ENCODE measurements at places on chromosomes 6 and 20.

DNA sequence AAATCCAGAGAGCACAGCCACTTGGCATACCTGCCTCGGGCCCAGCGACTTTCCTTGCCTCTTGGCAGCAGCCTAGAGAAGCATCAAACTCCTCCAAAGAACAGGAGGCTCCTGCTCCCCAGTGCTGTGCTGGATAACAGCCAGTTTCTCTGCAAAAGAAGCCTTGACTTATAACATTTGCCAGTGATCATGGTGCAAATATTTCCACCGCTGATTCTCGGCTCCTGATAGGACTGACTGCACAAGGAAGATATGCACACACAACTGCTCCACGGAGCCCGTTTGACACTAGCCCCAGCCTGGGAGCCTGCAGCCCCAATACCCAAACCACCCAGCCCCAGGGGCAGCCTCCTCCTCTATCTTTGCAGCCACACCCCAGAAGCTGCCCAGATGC lies 17.5 kb downstream of the ACSS1 start:
- DNase-seq: no peak

DNA sequence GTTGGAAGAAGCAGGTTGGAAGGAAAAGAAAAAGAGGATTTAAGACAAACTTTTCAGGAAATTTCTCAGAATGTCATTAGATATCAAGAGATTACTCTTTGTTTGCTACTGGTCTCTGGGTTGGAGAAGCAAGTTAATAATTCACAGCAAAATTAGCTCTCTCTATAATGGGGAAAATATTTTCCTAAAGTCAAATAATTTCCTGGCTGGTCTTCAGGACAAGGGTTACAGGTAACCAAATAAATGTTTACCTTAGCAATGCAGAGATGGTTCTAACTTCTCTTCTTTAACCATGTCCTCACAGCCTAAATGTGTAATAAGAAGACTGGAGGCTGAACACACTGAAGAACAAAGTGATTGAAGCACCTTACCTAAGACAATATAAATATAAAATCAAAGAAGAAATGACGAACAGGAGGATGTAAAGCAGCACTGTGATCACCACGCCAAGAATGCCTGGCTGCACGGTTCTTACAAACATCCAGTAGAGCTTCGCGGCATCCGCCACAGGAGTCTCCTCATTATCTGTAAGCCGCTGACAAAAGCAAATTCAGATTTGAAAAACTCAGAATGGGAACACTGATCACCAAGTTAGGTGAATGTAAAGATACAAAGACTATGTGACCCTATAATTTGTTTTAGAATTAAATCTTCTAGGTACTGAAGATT lies 717.5 kb downstream of the TFAP2A start:
- no peak for DNase-seq

DNA sequence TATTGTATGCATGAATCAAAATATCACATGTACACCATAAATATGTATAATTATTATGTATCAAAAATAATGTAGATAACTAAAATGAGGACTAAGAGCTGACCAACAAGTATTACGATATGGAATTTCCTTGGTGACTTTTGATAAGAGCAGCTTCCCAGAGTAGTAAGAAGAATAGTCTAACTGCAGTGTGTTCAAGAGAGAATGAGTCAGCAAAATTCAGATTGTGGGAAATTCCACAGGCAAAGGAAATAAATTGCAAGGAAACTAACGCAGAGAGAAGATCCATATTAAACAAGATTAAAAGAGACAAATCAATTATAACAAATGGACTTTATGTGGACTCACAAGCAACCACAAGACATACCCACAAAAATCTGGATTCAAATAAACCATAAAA lies 26.4 kb downstream of the FRK start:
- no peak for DNase-seq

DNA sequence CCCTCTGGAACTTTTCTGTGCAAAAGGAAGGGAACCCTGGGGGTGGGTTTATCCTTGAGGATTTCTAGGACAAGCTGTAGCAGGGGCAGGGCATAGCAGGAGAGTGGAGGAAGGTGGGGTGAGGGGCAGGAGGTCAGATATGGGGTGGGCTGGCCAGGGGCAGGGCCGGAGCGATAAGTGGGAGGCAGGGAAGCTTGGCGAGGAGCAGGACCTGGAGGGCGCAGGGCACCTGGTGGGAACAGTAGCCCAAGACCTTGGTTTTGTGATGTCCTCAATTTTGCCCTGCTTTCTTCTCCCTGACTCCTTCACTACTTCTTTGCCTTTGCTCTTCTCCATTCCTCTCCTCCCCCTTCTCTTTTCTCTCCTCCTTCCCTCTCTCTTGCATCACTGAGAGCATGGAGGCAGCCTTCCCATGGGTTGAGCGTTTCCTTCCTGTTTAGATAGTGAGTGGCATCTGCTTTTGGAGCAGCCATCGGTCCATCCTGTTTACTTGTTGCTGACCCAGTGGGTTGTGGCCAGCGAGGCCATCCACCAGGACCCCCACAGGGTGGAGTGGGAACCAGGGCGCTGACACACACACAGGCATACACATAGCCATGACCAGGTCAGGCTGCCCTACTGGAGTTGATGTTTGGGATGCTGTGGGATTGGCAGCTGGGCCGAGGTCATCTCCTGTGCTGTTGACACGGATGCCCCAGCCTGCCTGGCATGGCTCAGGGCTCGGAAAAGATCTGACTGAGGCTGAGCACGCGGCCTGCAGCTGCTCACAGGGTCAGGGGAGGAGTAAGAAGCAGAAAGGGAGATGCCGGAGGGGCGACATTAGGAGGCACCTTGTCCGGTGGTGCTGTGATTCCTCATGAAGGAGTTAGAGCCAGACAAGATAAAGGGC lies 121.0 kb upstream of the RNF24 start:
- DNase-seq: no peak

DNA sequence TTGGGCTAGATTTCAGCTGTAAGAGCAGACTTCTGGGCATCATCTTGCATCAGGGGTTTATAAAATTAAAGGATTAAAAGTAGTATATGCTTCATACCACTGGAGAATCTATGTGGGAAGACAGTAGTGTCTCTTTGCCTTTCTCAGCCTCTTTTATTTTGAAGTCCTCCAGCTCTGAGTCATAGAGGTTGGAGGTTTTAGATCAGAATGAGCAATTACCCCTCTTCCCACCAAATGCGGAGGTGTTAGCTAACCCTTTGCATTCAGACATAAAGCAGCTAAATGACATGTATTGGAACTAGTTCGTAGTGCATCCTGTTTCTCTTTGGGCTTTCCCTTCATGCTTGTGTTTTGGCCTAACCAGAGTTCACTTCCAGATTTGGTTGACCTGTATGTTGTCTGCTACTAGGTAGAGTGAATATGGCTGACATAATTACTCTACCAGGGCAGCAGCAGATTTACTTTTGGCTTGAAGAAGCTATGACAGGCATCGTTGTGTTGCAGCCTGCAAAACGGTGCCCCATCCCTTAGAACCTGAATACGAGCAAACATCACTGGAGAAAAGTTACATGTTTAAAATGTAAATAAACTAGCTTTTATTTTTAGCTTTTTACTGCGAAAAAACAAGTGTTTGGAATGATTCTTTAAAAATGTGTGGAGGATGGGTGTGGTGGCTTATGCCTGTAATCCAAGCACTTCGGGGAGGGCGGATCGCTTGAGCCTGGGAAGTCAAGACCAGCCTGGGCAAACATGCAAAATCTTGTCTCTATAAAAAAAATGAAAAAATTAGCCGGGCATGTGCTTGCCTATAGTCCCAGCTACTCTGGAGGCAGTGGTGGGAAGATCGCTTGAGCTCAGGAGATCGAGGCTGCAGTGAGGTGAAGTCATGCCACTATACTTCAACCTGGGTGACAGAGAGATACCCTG lies 82.2 kb downstream of the MYO6 start:
- peak; percentile 28 for DNase-seq

- DNase-seq: no peak
These were observed 64.9 kb upstream of the TAB2 start for GRCh38 chr6:149252622-149253021.

GRCh38 chr6:36586606-36587005 lies 7.6 kb upstream of the SRSF3 start:
- no peak for DNase-seq

- no peak for DNase-seq
These were observed 81.7 kb upstream of the AFDN start for GRCh38 chr6:167744681-167745669.

GRCh38 chr6:166587631-166588413 lies 1.3 kb upstream of the RAMACL start:
- peak; percentile 80 for DNase-seq

DNA sequence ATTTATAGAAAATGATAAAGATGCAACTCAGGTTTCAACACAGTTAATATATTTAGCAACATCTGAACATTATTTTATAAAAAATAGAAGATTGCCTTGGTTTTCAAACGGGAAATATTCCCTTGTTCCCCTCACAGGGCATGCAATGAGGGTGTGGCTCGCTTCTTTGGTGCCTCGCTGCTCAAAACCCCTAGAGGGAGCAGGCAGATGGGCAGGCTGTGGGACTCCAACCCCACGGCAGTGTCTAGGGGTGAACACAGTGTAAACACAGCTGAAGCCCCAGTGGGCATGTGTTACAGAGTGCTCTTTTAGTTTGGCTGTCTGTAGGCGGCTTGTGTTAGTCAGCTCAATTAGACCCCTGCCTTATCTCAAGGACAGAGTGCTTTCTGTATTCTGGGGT lies 560.8 kb upstream of the IMPG1 start:
- no peak for DNase-seq

DNA sequence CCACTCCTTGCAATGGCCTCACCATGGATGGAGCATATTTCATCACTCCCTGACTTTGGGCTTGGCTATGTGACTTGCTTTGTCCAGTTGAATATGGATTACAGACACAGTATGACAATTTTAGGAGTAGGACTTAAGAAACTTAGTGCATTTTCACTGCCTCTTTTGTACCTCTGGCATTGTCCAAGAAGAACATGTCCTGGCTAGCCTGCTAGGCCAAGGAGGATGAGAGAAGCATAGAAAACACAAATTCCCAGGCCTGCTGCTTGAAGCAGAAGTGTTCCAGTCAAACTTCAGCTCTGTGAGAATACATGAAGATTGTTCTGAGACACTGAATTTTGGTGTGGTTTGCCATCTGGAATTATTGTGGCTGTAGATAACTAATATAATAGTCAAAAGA lies 3.1 kb upstream of the MCHR2 start:
- no peak for DNase-seq

DNA sequence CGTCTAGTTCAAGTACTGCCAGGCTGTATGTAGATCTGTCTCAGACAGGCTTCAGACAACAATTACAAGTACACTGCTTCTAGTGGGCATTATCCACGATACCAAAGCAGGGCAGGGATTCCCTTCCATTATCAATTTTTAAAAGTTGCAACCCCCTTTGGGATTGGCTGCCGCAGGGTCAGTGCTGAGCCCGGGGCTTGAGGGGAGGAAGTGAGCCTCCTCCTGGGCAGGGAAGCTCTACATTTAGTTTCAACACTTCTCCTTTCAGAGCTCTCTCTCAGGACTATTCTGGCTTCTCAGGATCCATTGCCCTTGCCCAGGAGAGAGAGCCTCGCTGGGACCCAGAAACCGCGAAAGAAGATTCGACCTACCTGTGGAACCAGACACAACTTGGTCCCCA lies 1.5 kb downstream of the HTR1B start:
- no peak for DNase-seq

DNA sequence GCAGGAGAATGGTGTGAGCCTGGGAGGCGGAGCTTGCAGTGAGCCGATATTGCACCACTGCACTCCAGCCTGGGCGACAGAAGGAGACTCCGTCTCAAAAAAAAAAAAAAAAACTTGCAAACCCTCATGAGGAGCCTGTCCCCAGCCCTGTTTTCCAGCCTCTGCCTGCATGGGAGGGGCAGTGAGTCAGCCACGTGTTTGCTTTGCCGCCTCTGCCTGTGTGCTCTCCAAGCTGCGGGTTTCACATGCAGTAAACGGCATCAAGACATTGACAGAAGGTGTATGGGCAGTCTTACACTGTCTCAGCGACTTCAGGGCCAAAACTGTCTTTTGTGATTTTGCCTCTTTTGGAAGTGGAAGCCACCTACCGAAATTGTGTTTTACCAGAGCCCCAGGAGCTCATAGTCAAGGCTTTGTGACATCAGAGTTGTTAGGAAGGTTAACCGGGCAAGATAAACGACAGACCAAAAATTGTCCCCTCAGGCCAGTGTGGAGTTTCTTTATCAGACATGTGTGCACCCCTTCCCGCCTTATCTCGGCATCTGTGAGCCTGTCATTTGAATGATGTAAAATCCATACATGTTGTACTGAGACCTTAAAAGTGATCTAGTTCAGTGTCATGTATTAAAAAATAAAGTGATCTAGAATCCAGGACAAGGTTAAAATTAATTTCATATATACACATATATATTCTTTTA lies 52.9 kb downstream of the RPP40 start:
- no peak for DNase-seq

DNA sequence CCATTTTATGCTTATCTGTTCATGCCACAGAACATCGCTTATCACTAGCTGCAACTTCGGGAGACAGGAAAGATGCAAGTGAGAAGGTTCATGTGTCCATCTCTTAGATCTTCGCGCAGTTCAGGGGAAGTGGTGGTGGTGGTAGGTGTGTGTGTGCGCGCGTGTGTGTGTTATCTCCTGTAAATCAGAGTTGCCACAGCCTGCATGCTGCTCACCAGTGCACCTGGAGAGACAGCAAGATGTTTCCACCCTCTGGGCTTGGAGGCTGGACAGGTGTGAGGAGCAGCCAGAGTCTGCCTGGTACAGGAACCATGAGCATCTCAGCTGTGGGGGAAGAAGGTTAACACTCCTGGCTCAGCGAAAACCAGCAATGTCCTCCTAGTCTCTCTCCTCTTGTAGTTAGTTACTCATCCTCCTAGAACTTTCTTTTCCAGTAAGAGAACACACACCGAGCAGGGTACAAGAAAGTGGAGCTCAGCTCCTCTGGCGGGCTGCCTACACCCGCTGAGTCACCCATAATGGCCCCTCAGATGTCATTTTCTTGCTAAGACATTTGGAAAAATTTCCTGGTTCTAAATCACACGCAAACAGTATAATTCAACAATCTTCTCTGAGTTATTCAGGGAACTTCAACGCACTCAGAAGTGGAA lies 5.1 kb upstream of the TUBB1 start:
- DNase-seq: no peak

DNA sequence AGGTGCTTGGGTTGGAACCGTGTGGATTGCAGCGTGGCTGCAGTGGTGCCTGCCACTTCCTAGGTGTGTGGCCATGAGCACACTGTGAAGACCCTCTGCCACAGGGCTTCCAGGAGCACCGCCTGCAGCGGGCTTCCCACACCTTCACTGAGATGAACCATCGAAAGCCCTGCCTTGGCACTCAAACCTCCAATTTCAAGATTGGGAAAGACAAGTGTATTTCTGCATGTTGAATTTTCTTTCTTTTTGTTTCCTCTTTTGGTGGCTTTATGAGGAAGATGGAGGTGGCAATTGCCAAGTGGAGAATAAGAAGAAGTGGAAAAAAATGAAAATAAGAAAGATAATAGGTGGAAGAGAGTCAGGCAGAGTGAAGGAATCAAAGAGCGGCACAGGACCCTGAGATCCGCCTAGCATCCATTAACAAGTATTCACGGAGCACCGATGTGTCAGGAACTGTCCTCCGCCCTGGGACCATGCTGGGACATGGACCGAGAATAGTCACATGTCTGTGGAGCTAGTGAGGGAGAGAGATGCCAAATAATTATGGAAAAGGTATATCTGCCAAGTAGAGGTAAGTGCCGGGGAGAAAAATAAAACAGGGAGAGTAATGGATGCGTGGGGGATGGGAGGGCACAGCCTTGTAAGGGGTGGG lies 159.9 kb downstream of the BCAS1 start:
- DNase-seq: no peak

- no peak for DNase-seq
These were observed 118.7 kb upstream of the HMGN3 start for GRCh38 chr6:79353226-79353625.

Measured in GM10248 (cell line).